Substantia nigra (tissue), 51 donors: ENCODE measurements at places on chromosomes 4 and X.
A peak's percentile ranks its signal among the peaks of the same experiment; 100 is the strongest.

GRCh38 chr4:106149911-106150310 is 166.1 kb downstream of the TBCK start:
- no peak for DNase-seq

GRCh38 chr4:36226430-36227227 is 17.7 kb downstream of the ARAP2 start:
- DNase-seq, result no peak

- no peak for DNase-seq
These were observed 647.0 kb upstream of the AADAT start for GRCh38 chr4:170736710-170737109.

DNA sequence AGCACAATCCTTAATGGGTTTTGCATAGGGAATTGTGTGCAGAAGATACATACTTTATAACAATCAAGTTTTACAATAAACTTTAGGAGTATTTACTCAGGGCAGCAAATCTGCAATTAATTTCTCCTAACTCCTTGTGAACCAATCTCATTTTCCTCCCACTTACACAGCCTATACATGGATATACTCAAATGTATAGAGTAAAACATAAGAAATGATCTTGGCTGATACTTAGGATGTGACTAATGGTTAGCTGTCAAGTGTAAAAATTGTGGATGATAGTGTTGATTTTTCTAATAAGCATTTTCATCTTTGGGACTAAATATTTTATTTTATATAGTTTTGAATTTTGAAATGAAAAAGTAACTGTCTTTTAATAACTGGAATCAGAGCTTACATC is 759.6 kb downstream of the GRID2 start:
- no peak for DNase-seq

DNA sequence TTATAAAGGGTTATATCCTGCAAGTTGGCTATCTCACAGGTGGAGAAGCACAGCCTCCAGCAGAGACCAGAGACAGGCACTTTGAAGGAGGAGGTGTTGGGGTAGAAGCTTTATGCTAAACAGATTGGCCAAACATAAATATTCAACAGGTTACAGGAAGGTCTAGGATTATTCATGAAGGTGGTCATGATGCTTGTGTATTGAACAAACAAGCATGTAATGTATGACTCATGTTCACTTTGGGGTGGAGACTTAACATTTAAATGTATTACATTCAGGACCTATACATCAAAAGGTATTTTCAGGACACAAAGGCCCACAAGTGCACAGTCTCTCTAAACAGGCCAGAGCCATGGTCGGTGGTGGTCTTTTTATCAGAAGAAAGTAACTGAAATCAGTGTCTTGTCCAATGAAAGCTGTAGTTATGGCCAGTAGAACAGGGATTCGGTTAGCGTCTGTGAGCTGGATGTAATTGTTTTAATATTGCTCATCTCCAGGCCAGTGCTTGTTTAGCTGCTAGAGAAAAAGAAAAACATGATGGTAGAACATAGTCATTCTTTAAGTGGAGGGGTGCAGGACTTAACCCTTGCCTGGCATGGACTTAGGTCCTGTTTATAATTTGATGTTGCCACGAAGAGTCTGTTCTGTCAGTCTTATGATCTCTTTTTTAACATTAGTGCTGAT is 555.2 kb upstream of the PCDH10 start:
- no peak for DNase-seq

DNA sequence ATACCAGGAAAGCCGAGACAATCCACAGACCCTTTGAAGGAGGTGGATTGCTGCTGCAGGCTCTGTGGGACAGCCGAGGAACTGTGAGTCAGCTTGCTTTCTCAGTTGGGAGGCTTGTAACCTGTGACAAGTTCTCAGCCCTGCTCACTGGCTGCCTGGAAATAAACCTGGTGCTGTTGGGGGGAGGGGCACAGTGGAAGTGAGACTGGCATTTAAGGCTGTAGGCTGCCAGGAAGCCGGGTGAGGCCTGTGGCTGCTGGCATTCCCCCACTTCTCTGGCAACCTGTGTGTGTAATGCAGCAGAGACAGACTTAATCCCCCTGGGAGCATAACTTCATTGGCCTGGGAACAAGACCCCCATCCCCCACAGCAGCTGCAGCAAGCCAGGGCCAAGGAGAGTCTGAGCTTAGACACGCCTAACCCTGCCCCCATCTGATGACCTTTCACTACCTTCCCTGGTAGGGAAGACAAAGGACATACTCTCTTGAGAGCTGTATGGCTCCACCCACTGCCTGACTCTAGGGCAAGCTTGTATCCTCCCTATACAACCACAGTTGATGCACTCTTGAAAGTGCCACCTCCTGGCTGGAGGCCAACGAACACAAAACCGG is 64.1 kb downstream of the ALPK1 start:
- DNase-seq, result no peak

DNA sequence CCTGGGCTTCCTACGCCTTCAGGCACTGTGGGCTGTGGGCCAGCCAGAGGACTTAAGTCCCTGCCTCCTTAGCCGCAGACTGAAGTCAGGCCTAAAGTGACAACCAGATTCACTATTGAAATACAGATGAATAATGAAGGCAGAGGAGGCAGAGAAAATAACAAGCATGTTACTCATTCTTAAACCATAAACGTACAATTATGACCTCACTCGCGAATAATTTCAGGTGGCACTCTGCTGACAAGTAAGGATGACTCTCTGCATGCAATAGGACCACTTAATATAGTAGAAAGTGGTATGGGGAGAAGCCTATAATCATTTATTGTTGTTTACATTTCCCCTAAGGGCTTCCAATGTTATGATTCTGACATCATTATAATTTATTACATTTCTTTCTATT is 409.2 kb upstream of the FGF13 start:
- DNase-seq, result no peak

DNA sequence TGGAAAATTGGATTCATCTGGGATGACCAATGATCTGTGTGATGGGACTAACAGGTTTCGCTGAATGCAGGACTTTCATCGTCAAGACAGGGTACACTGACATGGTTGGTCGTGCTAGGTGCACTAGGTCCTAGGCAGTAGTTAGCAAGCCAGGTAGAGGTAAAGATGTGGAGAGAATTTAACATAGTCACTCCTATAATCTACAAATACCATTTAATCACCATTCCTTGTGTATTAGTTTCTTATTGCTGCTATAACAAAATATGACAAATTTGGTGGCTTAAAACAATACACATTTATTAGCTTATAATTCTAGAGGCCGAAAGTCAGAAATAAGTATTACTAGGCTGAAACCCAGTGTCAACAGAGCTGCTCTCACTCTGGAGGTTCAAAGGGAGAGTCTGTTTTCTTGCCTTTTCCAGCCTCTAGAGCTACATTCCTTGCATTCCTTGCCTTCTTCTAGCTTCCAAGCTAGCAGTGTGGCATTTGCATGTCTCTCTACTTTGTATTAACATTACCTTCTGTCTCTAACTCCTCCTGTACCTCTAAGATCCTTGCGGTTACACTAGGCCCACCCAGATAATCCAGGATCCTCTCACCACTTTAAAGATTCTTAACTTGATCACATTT is 98.7 kb upstream of the GRIA3 start:
- DNase-seq, result no peak

DNA sequence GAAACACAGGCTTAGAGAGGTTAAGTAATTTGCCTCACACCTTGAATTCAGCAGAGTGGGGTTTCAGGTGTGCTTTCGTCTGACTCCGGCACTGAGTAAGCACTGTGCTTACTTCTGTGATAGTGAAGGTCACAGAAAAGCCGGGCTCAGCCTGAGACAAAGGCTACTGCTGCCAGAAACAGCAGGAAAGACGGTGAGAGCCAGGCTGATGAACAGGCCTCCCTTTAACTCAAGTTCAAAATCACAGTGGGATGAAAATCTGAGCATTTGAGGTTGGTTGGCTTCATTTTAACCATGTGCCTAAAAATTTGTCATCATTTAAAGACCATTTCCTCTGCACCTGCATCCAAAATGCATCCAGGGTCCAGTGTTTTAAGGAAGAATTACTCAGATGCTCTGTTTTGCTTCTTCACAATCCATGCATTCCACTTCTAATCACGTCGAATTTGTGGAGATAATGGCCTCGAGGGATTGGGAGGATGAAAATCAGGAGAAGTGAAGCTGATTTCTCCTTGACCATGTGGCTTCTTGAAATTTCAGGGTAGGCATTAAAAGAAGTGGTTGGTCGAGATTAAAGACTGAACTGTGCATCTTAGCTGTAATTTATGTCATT is 121.2 kb upstream of the LNX1 start:
- no peak for DNase-seq

GRCh38 chrX:69138512-69138911 is 26.7 kb downstream of the PJA1 start:
- DNase-seq, result no peak

DNA sequence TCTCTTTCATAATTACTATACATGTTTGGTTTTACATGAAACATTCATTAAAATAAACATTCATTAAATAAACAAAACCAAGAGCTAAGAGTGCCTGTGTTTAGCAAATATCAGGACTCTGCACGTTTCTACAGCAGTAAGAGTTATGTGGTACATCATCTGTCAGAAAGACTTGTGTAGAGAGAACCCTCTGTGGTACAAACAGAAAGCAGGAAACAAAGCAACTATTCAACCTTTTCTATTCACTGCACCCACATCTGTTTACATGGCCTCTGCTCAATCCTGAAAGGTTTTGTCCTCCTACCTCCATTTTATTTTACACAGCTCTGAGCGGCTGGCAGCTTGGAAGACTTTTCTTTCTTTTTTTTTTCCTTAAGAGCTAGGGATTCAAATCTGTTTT is 90.7 kb upstream of the PCDH18 start:
- DNase-seq, result no peak

GRCh38 chrX:111262086-111262485 is 8.2 kb downstream of the CAPN6 start:
- no peak for DNase-seq

DNA sequence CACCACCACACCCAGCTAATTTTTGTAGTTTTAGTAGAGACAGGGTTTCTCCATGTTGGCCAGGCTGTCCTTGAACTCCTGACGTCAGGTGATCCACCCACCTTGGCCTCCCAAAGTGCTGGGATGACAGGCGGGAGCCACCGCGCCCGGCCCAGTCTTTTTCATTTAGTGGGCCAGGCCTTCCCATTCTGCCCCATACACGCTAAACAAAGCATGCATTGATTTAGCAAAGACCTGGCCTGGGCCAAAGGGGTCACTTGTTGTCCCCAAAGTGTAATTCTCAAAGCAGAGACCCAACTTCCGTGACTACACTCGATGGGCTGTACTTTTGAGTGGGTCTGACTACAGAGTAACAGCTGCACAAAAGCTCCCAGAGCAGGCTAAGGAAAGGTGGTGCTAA is 29.2 kb downstream of the CNGA2 start:
- no peak for DNase-seq

DNA sequence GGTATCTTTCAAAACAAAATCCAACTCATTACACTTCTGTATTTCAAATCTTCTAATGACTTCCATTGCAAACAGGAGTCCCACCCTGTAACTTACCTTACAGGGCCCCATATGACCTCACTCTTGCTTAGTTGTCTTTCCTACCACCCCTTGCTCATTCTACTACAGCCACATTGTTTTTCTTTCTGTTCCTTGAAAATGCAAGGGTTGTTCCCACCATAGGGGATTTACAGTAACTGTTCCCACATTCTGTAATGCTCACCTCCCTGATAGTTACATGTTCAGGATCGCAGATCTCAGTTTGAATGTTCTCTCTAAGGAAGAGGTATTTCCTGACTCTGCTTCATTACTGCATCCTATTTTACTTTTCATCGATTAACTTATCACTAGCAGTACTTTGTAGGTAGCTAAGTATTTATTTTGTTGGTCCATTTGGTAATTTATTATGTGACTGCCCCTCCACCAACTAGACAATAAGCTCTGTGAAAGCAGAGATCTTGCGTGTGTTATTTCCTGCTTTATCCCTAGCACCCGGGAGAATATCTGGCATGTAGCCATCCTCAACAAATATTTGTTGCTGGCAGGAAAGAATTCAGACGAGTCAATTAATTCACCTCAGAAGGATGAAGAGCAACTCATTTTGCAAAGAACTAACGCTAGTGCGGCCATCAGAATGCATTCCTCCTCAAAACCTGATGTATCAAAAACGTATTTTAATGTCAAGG is 21.4 kb downstream of the MAOB start:
- no peak for DNase-seq

GRCh38 chr4:62912531-62912930 is 1496.7 kb downstream of the TECRL start:
- no peak for DNase-seq

- DNase-seq, result no peak
These were observed 32.6 kb upstream of the MSMO1 start for GRCh38 chr4:165294907-165295306.

DNA sequence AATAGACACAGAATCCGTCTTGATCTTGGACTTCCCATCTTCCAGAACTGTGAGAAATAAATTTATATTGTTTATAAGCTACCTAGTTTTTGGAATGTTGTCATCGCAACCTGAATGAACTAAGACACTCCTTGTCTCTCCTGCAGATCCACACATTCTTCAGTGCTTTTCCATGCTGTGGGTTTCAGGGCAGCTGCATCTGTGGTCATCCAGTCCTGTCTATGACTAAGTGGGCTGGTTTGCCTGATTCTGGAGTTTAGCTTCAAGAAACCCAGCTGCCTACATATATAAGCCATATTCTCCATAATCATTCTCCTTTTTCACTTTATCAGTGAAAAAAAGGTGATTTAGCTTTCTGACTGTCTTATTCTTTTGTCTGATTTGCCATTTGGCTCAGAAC is 170.3 kb upstream of the KIT start:
- DNase-seq, result no peak

DNA sequence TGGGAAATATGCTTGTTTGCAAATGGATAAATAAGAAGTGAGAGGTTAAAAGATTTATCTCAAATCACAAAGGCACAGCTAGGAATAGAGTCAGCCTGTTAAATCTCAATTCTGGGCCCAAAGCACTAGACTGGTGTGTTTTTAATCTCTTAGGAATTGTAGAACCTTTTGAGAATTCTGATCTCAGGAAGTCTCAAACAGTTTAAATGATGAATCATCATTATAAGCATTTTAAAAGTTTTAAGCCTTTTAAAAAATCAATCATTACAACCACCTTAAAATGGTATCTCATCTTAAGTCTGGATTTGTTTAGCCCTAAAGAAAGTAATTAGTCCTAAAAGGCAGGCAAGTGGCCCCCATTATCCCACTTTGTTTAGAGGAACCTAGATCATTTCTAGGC is 17.8 kb downstream of the DGKK start:
- no peak for DNase-seq

DNA sequence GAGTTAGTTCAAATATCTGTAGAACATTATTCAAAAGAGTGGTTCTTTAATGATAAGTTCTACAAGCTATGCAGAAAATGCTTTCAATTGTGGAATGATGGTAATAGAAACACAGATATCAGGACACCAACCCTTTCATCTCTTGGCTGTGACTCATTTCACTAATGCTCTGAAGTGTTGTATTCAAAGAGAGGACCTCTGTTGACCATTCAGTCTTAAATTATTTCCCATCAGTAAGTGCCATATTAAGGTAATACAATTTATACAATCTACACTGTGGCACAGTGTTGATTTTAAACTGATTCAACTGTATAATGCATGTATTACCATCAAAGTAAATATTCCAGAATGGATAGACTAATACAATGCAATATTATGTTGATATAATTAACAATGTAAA is 289.0 kb upstream of the ADGRL3 start:
- no peak for DNase-seq

- DNase-seq, result no peak
These were observed 192.2 kb upstream of the LEF1 start for GRCh38 chr4:108360754-108361445.

GRCh38 chr4:55321707-55322264 is 24.3 kb upstream of the SRD5A3 start:
- peak; percentile 4 for DNase-seq
